Activated CD8-positive, alpha-beta T cell treated with anti-CD3 and anti-CD28 coated beads for 36 hours (primary cell): ENCODE measurements at places on chromosomes 16 and 17. TPM values are rescaled to one million over a fixed set of nuclear protein-coding genes. Genes with fewer than 3 reads are reported as not detected.

DNA sequence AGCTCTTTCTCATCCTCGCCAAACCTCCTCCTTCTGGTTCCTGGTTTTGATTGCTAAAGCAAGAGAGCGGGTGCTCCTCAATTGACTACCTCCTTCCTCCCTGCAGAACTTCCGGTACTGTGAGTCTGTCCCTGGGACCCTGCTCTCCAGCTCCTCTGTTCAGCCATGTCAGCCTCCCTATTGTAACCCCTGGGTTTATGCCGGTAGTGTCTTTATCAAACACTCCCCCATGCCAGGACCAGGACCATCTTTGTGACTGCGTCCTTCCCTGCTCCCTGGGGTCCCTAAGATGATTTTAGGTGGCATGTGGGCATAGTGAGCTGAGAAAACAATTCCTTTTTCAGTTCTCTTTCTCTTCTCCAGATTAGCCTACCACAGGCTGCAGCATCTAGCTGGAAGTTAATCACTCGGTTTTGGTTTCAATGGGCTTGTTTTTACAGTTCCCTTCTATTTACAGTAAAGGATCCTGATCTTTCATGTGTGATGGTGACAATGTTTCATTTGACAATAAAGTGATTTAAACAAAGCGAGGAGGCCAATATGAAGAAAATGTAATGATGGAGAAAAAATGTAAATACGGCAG lies 27.7 kb upstream of the IL21R start:
- H3K27me3 ChIP-seq = no peaks in the 10 kb centered on the region
- no peak overlapping the region for H3K27ac ChIP-seq
- peak; percentile 32 for DNase-seq
- peaks cover 23% of the 10 kb centered on the region for H3K36me3 ChIP-seq

DNA sequence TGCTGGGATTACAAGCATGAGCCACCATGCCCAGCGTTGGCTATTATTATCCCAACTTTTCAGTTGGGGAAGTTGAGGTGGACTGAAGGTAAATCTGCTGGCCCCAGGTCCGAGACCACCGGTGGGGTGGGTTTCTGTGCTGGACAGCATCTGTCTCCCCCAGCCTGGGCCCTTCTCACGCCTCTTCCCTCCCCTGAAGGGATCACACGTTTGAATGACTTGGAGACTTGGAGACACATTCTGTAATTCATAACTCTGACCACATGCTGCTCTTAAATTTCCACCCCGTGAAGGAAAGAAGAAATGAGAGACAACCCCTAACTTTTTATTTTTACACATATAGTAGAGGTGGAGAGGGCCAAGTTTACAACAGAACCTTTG lies 109.8 kb downstream of the MSI2 start:
- DNase-seq = no peak
- H3K36me3 ChIP-seq = peaks cover 5% of the 10 kb centered on the region
- H3K27ac ChIP-seq = no peak overlapping the region
- no peak overlapping the region for H3K4me3 ChIP-seq
- no peaks in the 10 kb centered on the region for H3K27me3 ChIP-seq
- peaks cover 29% of the 10 kb centered on the region for H3K4me1 ChIP-seq

The ARL2BP gene
- total RNA-seq = 9.4 TPM

The GGA2 gene
- 91.0 TPM for total RNA-seq

The MRPL58 gene
- total RNA-seq = 62.4 TPM

The KDM6B gene
- total RNA-seq = 49.2 TPM

The COL1A1 gene
- 1.0 TPM for total RNA-seq

DNA sequence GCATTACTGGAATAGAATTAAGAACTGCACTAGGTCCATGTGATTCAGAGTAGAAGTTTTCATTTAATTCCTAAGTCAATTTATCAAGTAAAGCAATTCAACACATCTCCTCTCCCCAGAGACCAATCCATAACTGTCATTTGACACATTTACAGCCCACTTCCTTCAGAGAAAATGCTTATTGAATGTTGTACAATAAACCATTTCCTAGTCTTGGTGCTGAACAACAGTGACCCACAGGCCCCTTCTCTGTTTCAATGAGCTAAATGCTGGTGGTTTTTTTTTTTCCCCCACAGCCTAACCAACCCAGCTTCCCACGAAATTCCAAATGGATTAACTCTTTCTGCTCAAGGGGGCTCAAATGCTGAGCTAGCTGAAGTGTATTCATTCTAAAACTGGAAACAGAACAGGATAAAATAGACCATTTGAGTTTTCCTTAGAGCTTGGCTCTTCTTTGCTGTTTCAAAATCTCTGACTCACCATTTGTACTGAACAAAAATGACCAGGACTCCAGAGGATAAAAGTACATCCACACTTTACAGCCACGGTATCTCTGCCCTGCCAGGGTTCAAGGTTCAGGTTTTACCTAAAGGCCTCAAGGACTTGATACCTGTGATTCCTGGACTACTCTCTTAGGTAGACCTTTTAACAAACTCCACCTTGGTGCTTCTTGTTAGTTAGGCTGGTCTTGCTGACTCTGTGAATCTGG lies 62.3 kb downstream of the TMEM100 start:
- H3K36me3 ChIP-seq = no peaks in the 10 kb centered on the region
- H3K4me3 ChIP-seq = no peak overlapping the region
- H3K27ac ChIP-seq = no peak overlapping the region
- no peaks in the 10 kb centered on the region for H3K4me1 ChIP-seq
- H3K27me3 ChIP-seq = peaks cover 12% of the 10 kb centered on the region
- DNase-seq = no peak

DNA sequence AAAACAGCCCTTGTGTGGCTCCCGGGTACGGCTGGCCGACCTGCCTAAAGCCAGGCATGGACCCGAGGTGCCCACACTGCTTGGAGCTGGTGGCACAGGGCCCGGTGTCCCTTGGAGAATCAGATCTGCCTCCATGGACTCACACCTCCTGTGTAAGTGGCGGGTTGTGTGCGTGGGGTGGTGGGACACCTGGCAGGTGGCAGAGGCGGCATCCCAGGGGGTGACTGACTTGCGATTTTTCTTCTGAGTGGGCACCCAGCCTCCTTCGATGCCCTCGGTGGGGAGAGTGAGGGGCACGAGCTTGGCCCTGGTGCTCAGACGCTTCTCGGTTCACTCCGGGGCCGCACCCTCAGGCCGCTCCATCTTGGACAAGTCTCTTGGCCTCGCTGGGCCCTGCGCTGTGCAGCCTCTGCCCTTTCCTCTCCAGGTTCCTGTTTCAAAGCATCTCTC lies 35.8 kb downstream of the METRNL start:
- H3K27ac ChIP-seq = no peak overlapping the region
- no peak for DNase-seq
- H3K4me3 ChIP-seq = no peak overlapping the region

The ZG16 gene
- total RNA-seq = not detected

DNA sequence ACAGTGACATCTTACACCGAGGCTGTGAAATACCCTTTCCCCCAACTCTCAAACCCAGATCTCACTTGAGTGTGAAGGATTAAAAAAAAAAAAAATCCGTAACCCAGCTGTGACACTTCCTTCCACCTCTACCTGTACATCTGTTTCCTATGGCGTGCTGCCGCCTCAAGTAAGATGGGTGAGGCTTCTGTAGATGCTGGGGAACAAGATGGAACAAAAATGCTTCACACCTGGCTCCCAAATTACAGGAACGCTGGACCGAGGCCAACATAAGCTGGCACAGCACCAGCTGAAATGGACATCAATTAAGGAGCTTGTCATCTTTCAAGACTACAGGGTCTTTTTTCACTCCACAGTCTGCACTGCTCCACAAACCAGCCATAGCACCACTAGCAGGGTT lies 95.9 kb downstream of the HIC1 start:
- peaks cover 17% of the 10 kb centered on the region for H3K36me3 ChIP-seq
- no peak overlapping the region for H3K4me3 ChIP-seq
- peaks cover 14% of the 10 kb centered on the region for H3K4me1 ChIP-seq
- no peak overlapping the region for H3K27ac ChIP-seq

DNA sequence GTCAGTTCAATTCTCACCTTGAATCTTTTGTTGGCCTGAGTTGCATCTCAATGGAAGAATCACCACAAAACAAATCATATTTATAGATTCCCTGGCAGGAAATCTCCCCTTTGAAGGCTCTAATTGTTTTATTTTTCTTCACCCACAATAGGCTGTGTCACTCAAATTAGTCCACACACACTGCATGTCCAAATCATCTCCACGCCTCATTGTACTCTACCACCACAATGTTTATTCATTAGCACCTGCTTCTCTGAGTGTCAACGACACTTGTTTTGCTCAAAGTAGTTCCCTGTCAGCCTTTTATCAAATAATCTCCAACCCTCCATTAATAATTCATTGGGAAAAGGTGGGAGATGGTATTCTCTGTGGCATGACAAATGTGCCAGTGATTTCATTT lies 164.3 kb downstream of the ABCC12 start:
- DNase-seq = no peak
- no peak overlapping the region for H3K4me3 ChIP-seq
- no peaks in the 10 kb centered on the region for H3K36me3 ChIP-seq
- H3K4me1 ChIP-seq = no peaks in the 10 kb centered on the region
- H3K27me3 ChIP-seq = peaks cover 2% of the 10 kb centered on the region
- no peak overlapping the region for H3K27ac ChIP-seq

The SHCBP1 gene
- 37.0 TPM for total RNA-seq

DNA sequence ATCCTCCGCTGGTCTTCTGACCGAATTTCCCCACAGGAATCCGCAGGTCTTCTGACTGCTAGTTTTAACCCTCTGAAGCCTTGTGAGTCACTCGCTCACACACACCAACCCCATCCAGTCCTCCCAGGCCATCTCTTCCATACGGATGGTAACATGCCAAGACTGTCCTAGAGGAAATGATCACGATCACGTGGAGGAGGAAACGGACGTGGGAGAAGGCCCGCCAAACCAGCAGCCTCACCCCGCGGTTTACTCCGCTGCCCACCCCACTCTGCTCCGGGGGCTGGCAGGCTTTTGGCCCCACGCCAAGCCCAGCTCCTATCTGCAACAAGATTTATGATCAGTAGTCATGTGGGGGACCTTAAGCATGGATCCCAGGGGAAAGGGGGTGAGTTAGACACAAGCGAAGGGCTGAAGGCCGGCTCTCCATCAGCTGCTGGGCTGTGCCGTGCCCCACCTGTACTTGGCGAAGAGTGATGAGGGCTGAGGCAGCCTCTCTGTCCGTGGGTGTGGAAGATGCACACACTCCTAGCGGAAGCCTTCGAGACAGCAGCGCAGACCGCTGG lies 1.5 kb upstream of the FAAP100 start:
- DNase-seq = peak; percentile 28
- peak overlapping the region; percentile 92 for H3K4me3 ChIP-seq
- peaks cover 38% of the 10 kb centered on the region for H3K4me1 ChIP-seq
- peaks cover 16% of the 10 kb centered on the region for H3K36me3 ChIP-seq
- no peaks in the 10 kb centered on the region for H3K27me3 ChIP-seq
